ENCODE measurements at places on chromosomes 2 and 18.

- DNase-seq = no peak
These were observed 234.0 kb downstream of the BCL2 start for GRCh38 chr18:63085611-63086010.

DNA sequence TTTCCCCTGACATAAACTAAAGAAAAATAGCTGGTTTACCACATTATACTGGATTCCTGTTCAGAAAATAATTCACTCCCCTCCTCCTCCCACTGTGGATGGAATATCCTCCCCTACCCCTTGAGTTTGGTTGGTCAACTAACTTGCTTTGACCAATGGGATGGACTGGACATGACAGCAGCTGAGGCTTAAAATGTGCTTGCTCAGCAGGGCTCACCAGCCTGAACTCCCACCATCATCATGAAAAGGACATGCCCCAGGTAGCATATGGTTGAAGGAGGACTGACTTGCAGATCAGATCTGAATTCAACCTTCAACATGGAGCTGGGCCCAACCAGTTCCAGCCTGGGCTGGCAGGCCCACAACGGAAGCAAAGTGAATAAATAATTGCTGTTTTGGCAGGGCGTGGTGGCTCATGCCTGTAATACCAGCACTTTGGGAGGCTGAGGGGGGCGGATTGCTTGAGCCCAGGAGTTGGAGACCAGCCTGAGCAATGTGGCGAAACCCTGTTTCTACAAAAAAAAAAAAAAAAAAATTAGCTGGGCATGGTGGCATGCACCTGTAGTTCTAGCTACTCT, 284.4 kb downstream of the AFF3 start:
- no peak for DNase-seq

DNA sequence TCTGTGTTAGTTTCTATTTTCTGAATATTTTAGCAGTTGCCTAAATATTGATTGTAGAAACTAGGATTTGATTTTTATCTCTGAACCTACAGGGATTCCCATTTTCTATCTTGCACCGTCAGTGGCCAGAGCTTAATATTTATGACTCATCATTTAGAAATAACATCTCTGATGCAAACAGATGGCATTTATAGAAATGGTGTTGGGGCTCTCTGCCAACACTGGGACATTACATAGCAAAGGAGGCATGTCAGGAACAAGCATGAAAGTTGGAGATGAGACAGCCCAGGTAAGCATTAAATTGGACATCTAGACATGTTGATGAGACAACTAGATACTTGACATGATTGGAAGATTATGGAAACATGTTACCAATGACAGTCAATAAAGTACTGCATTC, 165.3 kb upstream of the SYT4 start:
- DNase-seq = no peak

- DNase-seq = no peak
These were observed 16.0 kb downstream of the RAMP1 start for GRCh38 chr2:237875256-237876060.

DNA sequence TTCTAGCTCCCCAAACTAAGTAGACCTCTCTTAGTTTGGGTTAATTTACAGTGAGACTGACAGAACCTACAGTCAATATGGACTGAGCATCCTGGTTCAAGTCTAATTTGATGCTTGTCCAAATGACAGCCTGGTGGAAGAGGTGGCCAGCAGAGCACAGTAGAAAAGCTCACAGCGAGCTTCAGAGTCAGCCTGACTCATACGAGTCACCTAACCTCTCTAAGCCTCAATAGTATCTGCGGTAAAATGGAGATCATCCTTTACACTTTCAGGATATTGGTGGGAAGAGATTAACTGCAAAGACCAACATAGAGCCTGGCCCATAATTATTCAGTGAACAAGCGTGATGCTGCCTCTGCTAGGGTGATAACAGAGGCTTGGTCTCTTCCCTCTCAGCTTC, 54.5 kb downstream of the DOCK10 start:
- DNase-seq = no peak

All from GM18507 (cell line).